ENCODE measurements at places on chromosomes 1 and 21. TPM values are rescaled to one million over a fixed set of nuclear protein-coding genes. Genes with fewer than 3 reads are reported as not detected.

DNA sequence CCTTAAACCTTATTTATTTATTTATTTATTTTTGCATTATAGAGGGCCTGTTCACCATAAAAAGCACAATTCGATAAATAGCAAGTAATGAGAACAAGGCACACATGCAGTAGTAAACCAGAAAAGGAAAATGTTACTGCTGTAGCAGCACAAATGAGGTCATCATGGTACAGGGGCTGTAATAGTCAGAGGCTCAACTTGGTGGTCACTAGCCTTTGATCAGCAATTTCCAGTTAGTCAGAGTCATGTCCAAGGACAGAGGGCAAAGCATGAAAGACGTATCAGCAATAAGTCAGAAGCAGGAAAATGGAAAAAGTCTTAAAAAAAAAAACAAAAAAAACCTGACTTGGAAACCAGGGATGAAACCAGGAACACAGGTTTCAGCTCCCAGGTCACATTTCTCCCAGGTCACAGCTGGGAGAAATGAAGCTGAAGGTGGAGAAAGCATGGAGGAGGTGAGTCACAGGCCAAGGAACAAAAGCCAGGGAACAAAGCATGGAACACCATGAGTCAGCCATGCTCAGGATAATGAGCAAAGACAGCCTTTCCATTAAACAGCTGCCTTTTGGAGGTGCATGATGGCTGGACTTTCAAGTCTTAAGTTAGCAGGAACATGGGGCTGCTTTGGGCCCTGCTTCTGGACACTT is 556.3 kb downstream of the LTN1 start:
- DNase-seq = no peak

DNA sequence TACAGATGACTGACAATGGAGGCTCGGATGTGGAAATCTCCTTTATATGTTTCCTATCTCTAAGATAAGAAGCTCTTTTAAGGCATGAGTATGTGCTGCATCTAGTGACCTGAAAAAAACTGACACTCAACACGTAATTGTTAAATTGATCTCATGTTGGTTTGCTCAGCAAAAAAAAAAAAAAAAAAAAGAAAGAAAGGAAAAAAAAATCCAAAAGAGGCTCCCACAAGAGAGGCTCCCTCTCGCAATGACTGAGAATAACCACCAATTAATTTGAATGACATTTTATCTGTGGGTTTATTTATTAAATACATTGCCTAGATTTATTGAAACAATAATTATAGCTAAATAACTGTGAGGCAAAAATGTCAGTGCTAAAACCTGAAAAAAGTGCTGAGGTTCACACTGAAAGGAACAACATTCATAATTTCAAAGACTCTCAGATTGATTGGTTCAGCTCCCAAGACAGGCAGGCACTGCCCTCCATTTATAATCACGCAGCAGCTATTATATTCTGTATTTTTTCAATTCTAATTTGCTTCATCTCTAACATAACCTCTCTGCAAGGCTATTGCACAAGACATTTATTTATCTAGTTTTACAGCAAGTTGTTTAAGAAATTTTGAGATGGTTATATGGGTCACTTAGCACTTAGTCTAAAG is 184.5 kb upstream of the TMPRSS15 start:
- no peak for DNase-seq

DNA sequence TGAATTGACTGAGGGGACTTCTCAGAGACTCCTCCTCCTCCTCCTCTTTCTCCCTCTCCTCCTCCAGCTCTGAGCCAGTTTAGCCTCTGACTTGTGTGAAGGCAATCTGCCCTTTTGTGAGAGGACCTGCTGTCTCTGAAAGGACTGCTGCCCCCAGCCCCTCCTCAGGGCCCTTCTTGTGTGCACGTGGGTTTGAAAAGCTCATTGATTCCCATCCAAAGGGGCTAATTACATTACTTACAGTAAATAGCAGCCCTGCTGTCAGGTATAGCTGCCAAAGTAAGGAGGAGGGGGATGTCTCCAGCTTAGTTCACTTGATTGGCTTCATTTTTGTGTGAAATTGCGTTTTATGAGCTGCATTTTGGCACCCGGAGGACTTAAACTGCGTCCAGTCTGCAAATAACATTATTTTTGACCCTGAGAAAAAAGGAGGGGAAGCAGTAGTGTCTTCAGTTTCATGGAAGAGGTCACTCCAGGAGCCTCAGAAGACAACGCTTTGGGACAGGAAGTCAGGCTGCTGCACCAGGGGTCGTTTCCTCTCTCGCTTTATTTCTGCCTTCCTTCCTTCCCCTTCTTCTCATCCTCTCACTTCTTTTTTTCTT is 1.8 kb upstream of the LHX9 start:
- no peak for DNase-seq

DNA sequence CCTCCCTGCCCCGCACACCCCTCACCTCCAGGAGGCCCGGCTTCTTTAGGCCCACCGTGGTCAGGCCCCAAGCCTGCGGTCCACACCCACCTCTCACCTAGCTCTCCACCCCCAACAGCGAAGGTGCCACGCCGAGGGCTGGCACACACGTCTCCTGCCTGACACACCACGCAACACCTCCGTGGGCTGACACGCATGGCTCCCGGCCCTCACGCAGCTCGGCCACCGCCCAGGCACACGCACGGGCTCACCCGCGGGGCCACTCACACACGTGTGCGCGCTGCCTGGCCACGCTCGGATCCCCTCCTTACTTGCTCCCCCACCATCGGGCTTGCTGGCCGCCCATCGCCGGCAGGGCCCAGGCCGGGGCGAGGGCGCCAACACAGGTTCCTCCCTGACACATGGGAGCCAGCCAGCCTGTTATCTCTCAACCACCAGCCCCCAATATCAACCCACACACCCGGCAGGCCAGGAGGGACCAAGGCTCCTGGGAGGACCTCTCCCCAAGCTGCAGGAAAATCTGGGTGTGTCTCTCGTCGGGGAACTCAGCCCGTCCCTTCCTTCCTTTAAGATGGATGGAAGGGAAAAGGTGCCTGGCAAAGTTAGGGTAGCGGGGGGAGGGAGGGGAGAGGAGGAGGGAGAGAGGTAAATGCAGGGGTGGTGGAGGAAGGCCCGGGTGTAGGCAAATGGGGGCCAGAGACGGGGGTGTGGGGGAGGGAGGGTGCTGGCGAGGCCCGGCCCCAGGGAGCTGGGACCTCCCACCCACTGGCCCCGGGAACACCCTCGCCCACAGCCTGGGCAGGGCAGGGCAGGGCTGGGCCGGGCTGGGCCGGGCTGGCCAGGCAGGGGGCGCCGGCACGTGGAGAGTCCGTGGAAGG is 546 bp downstream of the ELOVL1 start:
- no peak for DNase-seq

The KPRP gene
- 0.90 TPM for polyA plus RNA-seq

The TNFSF4 gene
- 1.2 TPM for polyA plus RNA-seq

GRCh38 chr1:202172015-202172355 is 11.6 kb upstream of the PTPN7 start:
- no peak for DNase-seq

GRCh38 chr1:156460525-156460924 is 40.0 kb downstream of the MEF2D start:
- no peak for DNase-seq

- DNase-seq = no peak
These were observed 89.4 kb downstream of the SEC16B start for GRCh38 chr1:177880339-177880891.

GRCh38 chr21:35366394-35367080 is 317.4 kb upstream of the RUNX1 start:
- DNase-seq = no peak

Data from keratinocyte (primary cell).